Endothelial cell of coronary artery (primary cell): ENCODE measurements at places on chromosomes 6 and 20. TPM values are rescaled to one million over a fixed set of nuclear protein-coding genes. Genes with fewer than 3 reads are reported as not detected.

HLA-DRA gene
- total RNA-seq = not detected in 2 replicates

RIN2 gene
- 67.8 and 100 TPM in 2 replicates for total RNA-seq

BCAS4 gene
- total RNA-seq = 2.5 and 4.9 TPM in 2 replicates

TMEM244 gene
- total RNA-seq = not detected in 2 replicates

HAO1 gene
- total RNA-seq = not detected in 2 replicates

SLC44A4 gene
- total RNA-seq = under 0.01 TPM in 1 of 2 replicates, not detected in the other

TXLNB gene
- total RNA-seq = 0.18 and 0.19 TPM in 2 replicates

BPIFB1 gene
- not detected in 2 replicates for total RNA-seq

TSPYL4 gene
- total RNA-seq = 7.6 and 10.6 TPM in 2 replicates

METTL24 gene
- total RNA-seq = not detected in 2 replicates

NKX2-2 gene
- not detected in 2 replicates for total RNA-seq

TFAP2A gene
- total RNA-seq = 0.09 and 0.28 TPM in 2 replicates

FOXO3 gene
- 10.8 and 16.0 TPM in 2 replicates for total RNA-seq

RSPH9 gene
- total RNA-seq = 0.09 and 0.19 TPM in 2 replicates

TTK gene
- total RNA-seq = 7.6 and 17.1 TPM in 2 replicates

COX4I2 gene
- not detected in 2 replicates for total RNA-seq
